Tibial artery (tissue), 4 donors: ENCODE measurements at places on chromosomes 2 and 18.

- no peak for DNase-seq
Observed at GRCh38 chr2:206011795-206012194, 74.2 kb downstream of the INO80D start.

- no peak for DNase-seq
Observed at GRCh38 chr2:220915092-220915623, 656.9 kb downstream of the EPHA4 start.

- no peak for DNase-seq
Observed at GRCh38 chr2:234251326-234252271, 201.1 kb downstream of the SPP2 start.

DNA sequence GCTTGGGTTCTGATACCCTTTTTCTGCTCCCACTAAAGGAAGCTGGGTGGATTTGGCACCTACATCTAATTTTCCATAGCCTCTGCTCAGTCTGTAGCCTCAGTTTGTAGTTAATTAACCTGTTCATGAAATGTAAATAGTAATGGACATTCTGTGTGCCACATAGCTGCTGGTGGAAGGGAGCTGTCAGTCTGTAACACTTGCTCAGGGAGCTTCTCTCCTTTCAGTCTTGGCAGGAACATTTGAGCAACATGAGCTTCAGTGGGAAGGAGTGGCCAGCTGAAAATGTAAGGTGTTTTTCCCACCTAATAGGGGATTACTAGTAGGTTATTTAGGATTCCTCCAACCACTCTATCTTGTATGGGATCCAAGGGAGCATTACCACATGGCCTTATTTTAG is 203.4 kb downstream of the ASXL3 start:
- DNase-seq = no peak

DNA sequence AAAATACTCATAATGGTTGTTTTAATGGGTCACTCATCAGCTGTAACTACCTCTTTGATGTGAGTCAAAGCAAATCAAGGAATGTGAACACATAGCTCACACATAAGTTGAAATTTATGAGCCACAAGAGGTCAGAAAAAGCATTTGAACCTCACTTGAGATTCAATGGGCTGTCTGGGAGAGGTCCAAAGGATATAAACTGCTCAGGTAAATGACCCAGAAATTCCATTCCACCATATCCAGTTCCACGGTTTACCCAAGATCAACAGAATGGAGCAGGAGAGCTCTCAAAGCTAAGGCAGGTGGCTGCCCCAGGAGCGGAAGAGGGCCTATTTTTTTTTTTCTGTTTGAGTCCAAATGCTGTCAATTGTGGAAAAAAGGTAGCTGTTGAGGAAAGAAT is 464.1 kb downstream of the TNS1 start:
- no peak for DNase-seq

GRCh38 chr2:176491172-176491904 is 222.1 kb downstream of the MTX2 start:
- peak; percentile 71 for DNase-seq

DNA sequence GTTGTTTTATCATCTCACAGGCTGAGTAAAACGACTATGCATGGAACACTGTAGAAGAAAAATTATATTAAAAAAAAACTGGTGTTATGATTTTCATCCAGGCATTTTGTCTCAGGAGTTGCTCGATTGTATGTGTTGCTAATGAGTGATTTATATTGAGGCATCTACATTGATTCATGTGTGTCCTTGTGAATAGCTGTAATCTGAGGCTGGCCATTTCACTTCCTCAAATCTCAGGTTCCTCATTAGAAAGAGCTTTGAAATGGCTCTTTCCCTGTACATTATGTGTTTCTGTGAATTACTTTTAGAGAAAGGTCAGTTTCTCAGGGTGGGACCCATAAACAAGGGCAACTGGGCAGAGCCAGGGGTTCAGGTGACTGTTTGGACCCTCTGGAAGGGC is 2.3 kb downstream of the IL18R1 start:
- no peak for DNase-seq

DNA sequence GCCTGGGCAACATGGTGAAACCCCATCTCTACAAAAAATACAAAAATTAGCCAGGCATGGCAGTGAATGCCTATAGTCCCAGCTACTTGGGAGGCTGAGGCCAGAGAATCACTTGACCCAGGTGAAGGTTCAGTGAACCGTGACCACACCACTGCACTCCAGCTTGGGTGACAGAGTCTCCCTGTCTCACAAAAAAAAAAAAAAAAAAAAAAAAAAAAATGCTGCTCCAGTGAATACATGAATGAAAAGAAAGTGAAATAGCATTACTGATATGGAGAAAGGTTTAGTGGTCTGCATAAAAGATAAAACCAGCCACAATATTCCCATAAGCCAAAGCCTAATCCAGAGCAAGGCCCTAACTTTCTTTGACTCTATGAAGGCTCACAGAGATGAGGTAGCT is 44.5 kb downstream of the METTL8 start:
- no peak for DNase-seq

- no peak for DNase-seq
Observed at GRCh38 chr18:35803551-35803950, 168.9 kb upstream of the RMP24 start.

DNA sequence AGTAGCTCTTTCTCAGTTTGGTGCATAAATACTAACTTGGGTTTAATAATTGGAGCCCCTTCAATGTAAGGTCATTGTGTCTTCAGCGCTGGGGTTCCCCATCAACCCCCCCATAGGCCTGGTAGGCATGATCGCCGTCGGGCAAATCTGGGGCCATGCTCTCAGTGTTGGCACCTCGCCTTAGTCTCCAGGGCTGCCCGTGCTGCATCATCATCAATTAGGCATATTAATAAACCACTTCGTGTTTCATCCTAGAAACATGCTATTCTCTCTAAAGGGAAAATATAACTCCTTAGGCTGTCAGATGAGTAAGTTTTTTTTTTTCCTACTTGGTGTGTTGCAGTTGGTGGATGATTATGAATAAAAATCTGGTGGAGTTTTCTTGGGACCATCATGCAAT is 96.7 kb upstream of the IL1R2 start:
- DNase-seq = no peak

DNA sequence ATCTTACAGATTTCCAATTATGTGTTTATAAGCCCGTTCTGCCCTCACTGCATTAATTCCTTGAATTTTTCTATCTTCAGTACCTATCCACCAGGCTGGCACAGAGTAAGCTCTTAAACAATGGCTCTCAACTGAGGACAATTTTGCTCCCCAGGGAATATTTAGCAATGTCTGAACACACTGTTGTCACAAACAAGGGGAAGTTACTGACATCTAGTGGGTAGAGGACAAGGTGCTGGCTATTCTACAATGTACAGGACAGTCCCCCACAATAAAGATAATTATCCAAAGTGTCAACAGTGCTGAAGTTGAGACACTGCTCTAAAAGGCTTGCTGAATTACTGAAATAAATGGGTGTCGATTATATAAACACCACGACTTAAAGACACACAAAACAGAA is 5.0 kb downstream of the NDUFS1 start:
- no peak for DNase-seq

DNA sequence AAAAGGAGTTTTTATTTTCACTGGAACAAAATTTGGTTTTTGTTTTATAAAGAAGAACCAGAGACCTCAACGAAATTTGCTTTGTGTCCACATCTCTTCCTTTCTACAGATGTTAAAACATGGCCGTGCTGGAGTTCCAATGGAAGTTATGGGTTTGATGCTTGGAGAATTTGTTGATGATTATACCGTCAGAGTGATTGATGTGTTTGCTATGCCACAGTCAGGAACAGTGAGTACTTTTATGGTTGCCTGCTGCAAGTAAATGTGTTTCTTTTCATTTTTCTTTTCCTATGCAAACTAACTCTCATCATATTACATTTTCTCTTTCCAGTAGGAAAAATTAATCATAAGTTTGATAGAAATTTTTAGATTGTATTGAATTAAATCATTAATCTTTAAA is 48.4 kb upstream of the TBR1 start:
- no peak for DNase-seq

DNA sequence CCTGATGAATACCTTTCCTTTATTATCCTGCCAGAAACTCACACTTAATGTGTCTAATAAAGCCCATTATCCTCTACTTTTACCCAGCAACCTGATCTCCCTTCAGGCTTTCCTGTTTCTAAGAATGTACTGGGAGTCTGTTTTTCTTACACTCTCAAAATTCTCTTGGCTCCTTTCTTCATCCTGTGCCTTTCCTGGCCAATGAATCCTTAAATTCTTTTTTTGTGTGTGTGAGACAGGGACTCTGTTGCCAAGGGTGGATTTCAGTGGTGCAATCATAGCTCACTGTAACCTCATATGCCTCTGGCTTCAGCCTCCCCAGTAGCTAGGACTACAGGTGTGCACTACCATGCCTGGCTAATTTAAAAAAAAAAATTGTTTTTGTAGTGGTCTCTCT is 72.7 kb downstream of the MAP2 start:
- peak; percentile 27 for DNase-seq

- no peak for DNase-seq
Observed at GRCh38 chr2:126769118-126769517, 113.2 kb downstream of the GYPC start.

- no peak for DNase-seq
Observed at GRCh38 chr2:201167546-201167945, 15.4 kb upstream of the CASP10 start.

GRCh38 chr2:195411219-195411687 is 245.8 kb upstream of the SLC39A10 start:
- no peak for DNase-seq

DNA sequence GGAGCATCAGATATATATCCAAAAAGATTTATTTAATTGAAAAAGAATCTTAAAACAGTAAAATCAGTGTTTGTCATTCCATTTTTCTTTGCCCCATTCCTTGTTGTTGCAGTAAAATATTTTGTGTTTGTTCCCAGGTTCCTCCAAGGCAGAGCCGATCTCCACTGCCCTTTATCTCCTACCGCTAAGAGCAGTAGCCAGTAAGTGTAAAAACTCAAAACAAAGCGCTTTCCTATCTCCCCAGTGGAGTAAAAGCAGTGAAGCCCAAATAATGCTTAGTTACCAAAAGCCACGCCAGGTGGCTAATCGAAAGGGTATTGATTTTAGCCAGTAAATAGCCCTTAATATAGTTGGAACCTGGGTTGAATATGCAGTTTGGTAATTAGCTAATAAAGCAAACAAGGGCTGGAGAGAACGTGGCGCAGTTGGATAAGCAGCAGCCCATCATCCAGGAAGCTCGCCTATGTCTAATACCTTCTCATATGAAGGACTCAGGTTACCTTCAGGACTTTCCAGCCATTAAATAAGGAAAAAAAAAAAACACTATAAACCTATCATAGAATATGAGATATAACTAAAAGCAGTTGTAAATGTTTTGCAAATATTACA is 12.4 kb upstream of the GPD2 start:
- DNase-seq = no peak

DNA sequence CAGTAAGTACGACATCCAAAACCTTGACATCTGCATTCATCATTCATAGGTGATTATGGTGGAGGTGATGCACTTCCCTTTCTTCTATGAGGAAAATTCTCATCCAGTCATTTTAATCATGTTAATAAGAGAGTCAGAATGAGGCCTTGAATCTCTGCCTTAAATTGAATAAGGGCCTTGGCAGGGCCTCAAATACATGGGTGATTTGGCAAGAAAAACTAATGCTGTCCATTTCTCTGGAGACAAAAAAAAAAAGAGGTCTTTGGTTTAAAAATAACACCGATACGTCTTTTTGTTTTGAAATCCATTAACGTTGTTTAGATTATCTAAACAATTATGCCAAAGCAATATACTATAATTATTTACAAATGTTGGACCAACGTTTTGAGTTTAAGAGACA is 8.1 kb downstream of the COLEC12 start:
- DNase-seq = no peak

- peak; percentile 76 for DNase-seq
Observed at GRCh38 chr2:29114946-29115609, at the start of gene CLIP4. TSS of gene CLIP4 (plus strand) at chr2:29115415. CDS start at chr2:29121389, 5,974 bp downstream.

GRCh38 chr2:191246820-191247380 is 1.7 kb downstream of the MYO1B start:
- DNase-seq = no peak

DNA sequence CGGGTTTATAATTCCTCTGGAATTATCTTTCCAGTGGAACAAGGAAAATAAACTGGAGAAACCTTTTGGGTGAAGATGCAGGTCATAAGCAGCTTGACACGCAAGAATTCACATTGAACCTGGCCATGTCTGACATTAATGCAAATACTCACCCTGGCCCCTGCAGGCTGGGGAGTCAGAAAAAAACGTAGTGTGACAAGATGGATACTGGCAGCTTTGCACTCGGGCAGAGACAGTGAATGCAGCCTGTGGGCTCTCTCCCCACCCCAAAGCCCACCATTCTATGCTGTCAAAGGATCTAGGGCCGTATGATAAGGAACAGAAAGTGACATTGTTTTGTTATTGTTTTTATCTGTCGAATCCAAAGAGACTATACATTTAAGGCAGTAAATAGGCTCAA is 223.1 kb downstream of the RBM43 start:
- DNase-seq = no peak

DNA sequence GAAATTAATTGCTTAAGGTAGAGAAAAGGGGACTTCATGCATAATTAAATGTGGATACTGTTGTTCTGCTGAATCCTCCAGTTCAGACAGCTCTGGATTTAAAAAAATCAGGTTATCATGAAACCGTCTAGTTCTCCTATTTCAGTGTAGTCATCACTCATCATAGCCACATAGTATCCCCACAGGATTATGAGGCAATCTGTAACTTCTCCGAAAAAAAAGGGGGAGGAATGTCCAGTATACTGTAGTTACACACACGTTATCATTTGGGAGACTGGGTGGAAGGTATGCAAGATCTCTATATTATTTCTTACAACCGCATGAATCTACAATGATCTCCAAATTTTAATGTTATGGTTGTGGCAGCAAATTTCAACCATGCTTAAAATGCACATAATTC is 114.0 kb downstream of the HIBCH start:
- no peak for DNase-seq

- no peak for DNase-seq
Observed at GRCh38 chr18:59311631-59312030, 6.8 kb downstream of the CPLX4 start.

GRCh38 chr2:111072220-111072871 is 48.4 kb upstream of the BCL2L11 start:
- DNase-seq = no peak

DNA sequence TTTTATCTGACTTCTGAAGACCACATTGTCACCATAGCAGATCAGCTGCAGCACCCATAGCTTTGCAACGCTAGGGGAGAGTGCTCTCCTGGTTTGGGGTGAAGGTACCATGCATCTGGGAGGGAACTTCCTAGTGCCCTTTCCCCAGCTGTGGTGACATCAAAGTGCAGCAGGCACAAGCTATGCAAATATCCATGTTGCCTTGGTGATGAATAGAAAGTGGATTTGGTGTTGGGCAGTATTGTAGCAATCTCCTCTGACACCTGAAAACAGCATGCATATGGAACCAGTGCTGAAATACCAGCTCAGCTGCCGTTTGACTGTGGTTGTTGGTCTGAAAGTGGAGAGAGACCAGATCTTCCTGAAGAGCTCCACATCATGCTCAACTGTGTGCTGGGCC is 37.1 kb downstream of the BCL2L11 start:
- no peak for DNase-seq

- no peak for DNase-seq
Observed at GRCh38 chr18:27411911-27412310, 226.8 kb upstream of the CHST9 start.
